Right lobe of liver (tissue), 6 donors: ENCODE measurements at places on chromosomes 6 and 20.

DNA sequence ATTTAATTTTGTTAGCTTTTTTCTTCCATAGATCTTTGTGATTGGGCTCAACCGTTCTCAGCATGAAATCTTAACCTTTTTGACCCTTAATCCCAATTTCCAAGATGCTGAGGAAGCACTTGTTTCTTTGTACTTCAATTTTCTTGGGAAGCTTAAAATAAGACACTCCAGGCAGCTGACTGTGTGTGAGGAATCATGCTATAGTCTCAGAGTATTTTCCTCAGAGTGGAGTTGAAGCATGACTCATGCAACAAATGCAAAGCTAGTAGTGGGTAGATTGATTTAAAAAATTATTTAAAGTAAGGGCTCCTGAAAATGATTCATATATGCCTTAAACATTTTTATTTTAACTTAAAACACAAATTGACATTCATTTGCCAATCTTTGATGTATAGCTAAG lies 168.7 kb downstream of the BTBD3 start:
- DNase-seq: no peak

- peak; percentile 49 for DNase-seq
These were observed at the start of gene VNN1 for GRCh38 chr6:132713352-132714134. TSS of gene VNN1 (minus strand) at chr6:132714055. CDS start at chr6:132714035, 20 bp downstream.

- DNase-seq: no peak
These were observed 456.9 kb upstream of the ID4 start for GRCh38 chr6:19380293-19380692.

DNA sequence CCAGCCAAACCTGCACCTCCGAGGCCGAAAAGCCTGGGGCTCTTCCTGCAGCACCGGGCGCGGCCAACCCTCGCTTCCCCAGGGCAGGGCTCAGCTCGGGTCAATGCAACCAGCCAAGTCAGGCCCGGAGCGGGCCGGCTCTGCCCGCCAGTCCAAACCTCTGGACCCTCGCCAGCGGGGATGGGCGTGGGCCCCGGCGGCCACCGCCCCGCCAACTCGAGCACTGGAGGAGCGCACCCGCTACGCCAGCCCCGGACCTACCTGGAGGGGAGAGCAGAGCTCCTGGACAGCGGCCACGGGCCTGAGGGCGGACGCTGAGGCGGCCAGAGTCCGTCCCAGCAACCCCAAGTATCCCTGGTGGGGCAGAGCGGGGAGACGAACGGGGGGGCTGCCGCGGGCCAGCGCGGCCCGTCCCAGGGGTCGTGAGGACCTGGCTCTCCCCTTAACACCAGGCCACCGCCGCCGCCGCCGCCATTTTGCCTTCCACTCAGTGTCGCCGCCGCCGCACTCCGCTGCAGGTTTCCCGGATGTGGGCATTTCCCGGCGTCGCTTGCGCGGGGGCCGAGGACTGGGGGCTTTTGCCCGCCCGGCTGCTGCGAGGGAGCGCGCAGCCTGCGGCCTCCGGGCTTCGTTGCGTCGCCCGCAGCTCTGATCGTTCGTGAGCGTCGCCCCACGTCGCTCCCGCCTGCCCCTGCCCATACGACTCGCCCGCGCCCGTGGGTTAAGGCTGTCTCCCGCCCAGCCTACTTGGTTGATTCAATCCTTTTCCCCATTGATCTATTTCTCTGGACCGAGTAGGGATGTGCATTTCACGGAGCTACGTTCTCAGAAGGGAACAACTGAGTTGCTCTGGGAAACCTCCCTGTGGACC lies at the start of gene LATS1:
Gene LATS1, minus strand, starts transcription at position 514 of the 871 bp plus-strand sequence. CDS start 15,975 bp downstream, outside the sequence.
- peak; percentile 93 for DNase-seq

DNA sequence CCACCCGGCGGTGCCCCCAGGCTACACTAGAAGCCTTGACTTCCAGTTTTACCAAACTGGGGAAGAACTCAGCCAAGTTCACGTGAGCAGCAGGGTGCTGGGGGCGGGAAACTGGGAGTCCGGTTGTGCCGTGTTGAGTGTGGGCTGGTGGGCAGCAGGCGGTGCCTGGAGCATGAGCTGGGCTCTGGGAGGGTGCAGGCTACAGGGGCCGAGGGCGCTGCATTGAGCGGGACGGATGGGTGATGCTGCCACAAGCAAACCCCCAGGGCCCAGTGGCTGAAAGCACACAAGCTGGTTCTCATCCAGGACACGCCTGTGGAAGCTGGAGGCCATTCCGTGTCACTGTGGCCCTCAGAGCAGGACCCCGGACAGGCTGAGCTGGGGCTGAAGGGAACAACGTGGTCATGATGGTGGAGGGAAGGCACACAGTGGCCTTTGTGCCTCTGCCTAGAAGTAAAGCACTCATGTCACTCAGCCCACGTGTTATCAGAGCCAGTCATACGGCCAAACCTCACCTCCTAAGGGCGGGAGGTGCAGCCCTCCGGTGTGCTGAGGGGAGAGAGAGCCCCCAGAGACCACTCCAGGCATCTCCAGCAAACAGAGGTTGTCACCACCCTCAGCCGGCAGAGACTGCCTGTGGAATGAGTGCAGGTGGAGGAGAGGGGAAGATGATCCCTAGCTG lies 29.5 kb downstream of the RBM38 start:
- DNase-seq: no peak

- DNase-seq: no peak
These were observed 154.5 kb downstream of the CFAP61 start for GRCh38 chr20:20206788-20207187.

- DNase-seq: no peak
These were observed 66.7 kb downstream of the VEGFA start for GRCh38 chr6:43836507-43837240.

- DNase-seq: no peak
These were observed 19.0 kb upstream of the TGM2 start for GRCh38 chr20:38184101-38184500.

DNA sequence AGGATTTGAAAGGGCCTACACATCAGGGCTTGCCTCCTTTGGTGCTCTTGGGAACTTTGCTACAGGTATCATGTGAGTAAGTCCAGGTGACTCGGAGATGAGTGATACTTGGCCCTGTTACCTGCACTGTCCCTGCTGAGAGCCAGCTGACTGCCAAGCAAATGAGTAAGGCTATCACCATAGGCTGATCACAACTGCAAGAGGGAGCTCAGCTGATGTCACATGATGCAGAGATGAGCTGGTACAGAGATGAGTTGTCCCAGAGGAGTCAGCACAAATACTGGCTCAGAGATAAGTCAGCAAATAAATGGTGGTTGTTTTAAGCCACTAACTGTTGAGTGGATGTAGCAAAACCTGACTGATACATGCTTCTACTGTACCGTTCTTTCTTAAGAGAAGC lies 41.4 kb downstream of the LAMP5 start:
- no peak for DNase-seq

GRCh38 chr6:43078691-43079090 lies 2.6 kb downstream of the PTK7 start:
- DNase-seq: no peak

- no peak for DNase-seq
These were observed 5.9 kb downstream of the NDUFAF5 start for GRCh38 chr20:13790708-13791107.

GRCh38 chr6:73299151-73299971 lies 36.4 kb upstream of the KHDC1 start:
- no peak for DNase-seq

DNA sequence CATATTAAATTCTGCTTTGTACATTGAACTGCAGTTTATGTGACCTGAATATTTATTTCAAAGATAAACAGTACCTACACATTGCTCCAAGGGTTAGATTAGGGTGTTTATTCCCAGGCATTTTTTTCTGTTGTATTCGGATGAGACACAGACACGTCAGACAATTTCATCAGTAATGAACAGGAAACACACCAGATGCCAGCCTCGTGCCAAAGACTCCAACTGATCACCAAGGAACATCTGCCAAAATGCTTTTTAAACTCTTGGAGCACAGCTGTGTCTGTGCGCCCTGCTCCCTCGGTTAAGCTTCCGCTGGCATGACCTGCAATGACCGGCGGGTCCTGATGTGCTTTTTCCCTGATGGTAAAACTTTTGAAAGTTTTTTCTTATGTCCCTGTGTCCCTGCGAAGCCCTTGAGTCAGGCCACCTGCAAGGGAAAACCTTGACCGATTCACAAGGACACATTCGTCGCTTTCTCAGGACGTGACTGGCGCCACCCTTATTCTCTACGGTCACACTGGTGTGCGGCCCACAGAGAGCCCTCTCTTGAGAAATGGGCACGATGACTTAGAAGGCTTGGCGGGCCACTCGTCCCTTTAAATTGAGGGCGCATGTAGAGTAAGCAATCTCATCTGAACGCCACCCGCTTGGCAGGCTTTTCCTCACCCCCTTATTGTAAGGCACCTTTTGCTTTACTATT lies 173.9 kb downstream of the QKI start:
- DNase-seq: no peak

DNA sequence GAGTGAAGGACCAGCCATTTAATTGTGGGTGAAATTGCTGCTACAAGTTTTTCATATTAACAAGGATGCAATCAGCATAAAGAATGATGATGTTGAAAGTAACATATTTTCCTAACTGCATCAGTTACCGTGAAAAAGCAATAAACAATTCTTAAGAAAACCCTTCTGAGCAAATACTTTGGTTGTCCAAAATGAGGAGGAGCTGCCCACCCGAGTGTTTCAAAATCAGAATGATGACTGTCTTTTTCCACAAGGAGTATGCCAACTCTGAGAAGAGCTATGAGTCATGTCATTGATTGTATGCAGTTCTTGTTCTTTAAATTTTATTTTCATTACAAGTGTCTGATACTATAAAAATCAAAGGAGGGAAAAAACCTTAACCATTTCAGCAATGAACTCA lies 470.5 kb downstream of the COL12A1 start:
- DNase-seq: no peak

DNA sequence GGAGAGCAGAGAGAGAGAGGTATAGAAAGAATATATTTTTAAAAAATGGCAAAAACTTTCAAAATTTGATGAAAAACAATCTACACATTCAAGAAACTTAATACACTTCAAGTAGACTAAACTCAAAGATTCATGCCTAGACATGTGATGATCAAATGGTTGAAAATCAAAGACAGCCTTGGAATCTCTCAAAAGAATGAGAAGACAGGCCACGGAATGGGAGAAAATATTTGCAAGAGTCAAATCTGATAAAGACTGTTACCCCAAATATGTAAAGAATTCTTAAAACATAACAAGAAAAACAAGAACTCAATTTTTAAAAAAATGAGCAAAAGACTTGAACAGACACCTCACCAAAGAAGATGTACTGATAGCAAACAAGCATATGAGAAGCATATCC lies 49.7 kb downstream of the THEMIS start:
- DNase-seq: no peak

DNA sequence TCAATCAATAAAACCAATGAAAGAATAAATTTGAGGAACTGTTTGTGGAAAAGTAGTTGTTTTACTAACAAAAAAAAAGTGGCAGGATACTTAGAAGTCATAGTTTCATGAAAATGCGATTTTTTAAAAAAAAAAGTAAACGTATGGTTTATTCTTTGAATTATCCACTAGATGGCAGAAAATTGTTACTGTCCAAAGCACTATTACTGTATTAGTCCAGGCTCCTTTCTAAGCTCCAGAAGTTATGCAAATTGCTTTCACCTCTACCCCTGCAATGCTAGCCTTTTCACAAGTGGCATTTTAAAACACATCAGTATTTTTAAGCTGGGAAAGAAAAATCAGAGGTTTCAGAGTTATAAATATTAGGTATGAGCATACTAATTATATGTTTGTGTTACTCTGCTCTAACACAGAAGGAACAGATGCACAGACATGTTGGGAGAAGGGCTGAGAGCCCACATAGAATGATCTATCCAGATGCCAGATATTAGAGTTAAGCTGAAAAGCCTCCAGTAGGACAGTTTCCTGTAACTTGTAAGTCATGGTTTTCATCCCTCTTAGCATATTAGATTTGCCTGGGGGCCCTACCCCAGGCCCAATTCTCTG lies 63.9 kb downstream of the FHL5 start:
- no peak for DNase-seq

- no peak for DNase-seq
These were observed 21.0 kb upstream of the PRELID3B start for GRCh38 chr20:59063358-59064213.

DNA sequence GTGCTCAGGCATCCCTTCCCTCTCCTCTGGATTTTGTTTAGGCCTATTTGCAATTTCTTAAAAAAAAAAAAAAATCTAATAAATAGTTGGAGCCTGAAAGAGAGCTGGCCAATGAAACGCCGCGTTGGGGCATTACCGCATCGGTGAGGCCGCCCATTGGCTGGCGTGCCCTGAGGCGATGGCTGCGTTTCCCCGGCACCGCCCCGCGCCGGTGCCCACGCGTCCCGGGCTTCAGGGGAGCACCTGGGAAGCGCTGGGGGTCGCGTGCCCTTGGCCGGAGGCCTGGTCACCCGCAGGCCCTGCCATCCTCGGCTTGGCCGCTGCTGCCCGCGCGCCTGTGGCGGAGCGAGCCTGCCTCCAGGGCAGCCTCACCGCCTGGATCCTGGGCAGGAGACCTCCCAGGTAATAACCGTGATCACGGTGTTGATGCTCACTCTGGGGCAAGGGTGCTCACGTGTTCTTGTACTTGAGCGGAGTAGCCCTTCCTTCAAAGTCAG lies 155.4 kb downstream of the NRN1 start:
- peak; percentile 43 for DNase-seq

DNA sequence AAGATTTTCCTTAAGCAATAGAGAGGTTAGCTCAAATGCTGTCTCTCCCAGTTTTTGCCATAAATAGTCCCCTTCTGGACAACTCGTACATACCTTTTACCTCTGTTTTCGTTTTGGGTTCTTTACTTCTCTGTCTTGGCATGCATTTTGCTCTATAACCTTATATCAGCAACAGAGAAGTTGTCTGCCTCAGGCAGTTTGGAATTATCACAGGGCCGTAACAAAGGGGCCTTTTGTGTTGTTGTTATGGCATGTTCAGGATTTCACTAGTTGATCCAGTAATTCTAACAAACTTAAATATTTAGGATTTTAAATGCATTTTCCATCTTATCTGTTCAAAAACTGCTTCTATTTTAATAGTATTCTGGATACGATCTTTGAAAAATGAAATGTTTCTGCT lies 259.8 kb downstream of the CD109 start:
- no peak for DNase-seq

- no peak for DNase-seq
These were observed at the start of gene TNNC2 for GRCh38 chr20:45827030-45827652. TSS of gene TNNC2 (minus strand) at chr20:45827312. CDS start at chr20:45827248, 64 bp downstream.

GRCh38 chr6:160788806-160789205 lies 86.8 kb downstream of the PLG start:
- no peak for DNase-seq

- no peak for DNase-seq
These were observed 89.7 kb downstream of the MDGA1 start for GRCh38 chr6:37607944-37608343.

DNA sequence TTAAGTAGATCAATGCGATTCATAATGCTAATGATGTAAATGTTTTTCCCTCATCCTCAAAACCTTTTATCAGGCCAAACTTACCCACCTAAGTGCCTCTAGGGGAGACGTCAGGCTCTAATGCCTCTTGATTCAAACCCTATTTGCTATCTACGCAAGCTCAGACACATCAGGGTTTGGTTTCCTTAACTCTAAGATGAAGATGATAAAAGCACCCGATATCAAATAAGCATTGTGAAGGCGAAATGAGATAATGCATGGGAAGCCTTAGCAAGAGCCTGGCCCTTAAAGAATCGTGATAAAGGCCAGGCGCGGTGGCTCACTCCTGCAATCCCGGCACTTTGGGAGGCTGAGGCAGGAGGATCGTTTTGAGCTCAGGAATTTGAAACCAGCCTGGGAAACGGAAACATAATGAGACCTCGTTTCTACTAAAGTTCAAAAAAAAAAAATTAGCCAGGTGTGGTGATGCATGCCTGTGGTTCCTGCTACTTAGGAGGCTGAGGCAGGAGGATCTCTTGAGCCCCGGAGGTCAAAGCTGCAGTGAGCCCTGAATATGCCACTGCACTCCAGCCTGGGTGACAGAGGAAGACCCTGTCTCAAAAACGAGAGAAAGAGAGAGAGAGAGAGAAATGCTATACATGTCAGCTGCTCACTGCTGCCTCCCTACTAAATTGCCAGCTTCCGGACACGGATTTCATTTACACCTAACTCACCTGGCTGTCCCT lies 13.5 kb downstream of the CNKSR3 start:
- no peak for DNase-seq
